Activated CD4-positive, alpha-beta T cell treated with anti-CD3 and anti-CD28 coated beads, Interleukin-10, Interleukin-2, amounts not matched to agents 100 ng/mL and 50 ng/mL, durations not matched to agents 16 hours and 8 hours (primary cell): ENCODE measurements at places on chromosomes 1 and 21.

- DNase-seq = no peak
These were observed 51.7 kb downstream of the ABCA4 start for GRCh38 chr1:94068999-94069918.

DNA sequence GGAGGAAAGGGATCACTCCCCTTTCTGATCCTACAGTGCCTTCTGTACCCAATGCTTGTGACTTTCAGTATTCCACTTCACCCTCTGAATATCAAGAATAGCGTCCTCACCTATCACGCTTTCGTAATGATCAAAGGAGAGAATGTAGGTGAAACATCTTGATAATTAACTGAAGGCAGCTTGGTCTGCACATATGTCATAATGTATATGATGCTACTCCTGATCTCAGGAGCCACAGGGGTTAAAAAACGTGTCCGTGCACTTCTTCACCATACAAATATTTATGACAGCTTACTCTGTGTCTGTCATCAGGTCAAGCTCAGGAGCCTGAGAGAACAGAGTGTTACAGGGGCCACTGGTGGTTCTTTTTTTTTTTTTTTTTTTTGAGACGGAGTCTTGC lies 1.2 kb upstream of the PIK3C2B start:
- no peak for DNase-seq

- peak; percentile 88 for DNase-seq
These were observed 1.2 kb upstream of the DENND1B start for GRCh38 chr1:197776351-197777105.

DNA sequence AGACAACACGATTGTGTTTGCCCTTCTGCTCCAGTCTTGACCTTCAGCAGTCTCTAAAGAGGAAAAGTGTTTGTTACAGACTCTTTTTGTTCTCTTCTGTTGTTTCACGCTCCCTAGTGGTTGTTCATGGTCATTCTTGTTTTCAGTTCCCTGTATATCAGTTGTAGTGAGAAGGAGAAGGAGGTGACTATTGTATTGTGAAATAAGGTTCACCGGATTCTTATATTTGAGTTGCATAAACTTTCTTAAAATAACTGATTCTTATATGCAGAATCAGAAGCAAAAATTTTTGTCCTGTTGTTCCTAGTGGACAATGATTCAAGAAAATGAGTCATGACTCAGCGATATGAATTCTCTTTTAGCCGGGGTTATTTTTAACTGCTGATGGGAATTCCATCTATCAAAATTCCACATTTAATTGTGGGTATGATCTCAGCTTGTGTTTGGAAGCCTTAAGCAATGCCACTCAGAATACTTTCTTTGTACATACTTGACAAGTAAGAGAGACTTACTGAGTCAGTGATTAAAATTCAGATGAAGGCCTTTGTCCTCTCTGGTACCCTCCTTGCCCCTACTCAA lies 152.2 kb downstream of the CLEC20A start:
- no peak for DNase-seq

DNA sequence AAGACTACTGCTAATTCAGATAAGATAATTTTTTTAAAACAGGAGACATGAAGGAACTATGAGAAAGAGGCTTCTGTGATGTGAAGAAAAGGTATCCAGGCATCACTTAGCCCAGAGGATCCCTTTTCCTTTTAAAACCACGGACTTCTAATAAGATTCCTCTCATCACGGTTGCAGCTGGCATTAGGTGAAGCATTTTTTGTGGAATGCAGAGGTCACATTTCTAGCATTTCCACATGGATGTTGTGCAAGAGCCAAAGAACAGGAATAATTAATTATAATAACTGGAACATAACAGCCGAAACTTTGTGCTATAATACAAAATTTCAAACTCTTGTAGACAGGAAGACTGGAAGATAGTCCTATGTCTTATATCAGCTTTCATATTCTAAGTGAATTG lies 27.6 kb downstream of the CYP2J2 start:
- DNase-seq = no peak

- no peak for DNase-seq
These were observed 6.2 kb upstream of the EXTL1 start for GRCh38 chr1:26015358-26015757.

DNA sequence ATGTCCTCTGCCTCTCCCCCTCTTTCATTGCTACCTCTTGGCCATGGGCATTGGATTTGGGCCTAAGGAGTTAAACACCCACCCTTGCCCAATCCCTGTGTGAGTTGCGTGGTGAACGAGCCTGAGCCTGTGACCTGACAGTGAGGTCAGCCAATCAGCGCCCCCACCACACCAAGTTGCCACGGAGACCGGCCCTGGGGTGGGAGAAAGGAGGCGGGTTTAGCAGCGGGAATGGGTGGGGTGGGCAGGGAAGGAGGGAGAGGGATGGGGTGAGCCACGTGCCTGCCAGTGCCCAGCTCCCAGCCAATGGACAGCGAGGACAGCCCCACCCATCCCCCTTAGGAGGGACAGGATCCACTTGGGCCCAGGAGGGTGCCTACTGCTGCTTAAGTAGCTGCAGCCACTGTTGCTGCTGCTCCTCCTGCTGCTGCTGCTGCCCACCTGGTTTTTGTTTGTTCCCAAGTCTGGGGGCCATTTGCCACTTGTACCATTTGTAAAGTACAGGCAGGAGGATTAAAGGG lies 9.5 kb downstream of the ZBTB7B start:
- DNase-seq = peak; percentile 76

DNA sequence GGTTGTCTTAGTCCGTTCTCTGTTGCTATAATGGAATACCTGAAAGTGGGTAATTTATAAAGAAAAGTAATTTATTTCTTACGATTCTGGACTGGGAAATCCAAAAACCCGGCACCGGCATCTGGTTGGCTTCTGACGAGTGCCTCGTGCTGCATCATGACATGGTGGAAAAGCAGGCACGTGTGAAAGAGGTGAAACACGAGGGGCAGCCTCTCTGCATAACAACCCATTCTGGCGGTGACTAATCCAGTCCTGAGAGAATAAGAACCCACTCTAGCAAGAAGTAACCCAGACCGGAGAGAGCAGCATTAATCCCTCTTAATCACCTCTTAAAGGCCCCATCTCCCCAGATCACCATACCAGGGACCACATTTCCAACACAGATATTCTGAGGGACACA lies 2.7 kb upstream of the EDEM3 start:
- no peak for DNase-seq

GRCh38 chr21:31235671-31236450 lies 108.2 kb downstream of the TIAM1 start:
- peak; percentile 3 for DNase-seq

GRCh38 chr1:37673920-37674319 lies 18.4 kb upstream of the CDCA8 start:
- no peak for DNase-seq

DNA sequence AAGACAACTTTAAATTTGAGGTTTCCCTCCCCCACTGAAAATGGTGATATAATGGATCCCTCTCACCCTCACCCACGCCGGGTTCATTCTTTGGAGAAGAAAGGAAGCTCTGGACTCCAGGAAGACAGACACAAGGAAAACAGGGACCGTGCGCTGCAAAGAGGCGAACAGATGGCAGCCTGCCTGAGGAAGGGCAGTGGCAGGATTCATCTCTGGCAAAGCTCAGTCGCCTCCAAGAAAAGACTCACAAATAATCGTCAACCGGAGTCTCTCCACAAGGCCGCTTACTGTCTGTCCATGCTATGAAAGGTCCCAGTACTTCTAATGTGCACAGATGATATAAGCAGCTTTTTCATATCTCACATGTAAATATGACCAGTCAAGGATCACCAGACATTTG lies 110.3 kb downstream of the TIAM1 start:
- no peak for DNase-seq

DNA sequence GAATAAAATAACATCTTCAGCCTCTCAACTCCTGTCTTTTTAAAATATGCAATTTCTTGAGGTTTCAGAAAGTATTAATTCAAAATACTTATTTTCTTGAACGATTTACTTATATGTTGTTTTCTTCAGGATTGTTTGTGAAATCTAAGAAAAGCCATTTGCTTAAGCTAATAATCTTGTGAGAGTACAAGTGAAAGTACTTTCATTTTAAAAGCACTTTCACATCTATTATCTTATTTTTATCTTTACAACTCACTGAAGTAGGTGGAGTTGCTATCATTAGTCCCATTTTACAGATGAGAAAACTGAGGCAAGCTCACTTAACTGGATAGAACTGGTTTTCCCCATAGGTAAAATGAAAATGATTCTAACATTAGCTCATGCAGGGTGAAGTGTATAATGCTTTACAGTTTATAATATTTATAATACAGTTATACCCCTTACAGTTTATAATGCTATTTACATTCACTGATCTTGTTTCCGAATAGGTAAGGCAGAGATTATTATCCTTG lies 4.7 kb upstream of the PLPP3 start:
- DNase-seq = no peak

DNA sequence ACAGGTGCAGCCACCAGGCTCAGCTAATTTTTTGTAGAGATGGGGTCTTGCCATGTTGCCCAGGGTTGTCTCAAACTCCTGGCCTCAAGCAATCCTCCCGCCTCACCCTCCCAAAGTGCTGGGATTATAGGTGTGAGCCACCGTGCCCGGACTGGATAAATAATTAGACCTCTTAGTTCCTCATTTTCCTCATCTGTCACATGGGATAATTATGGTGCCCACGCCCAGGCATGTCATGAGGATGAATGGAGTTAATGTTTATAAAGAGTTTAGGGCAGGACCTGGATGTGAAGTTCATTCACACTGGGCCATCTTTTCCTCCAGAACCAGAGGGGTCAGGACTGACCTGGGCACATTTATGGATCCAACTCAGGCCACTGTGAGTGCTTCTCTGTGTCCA lies 23.7 kb downstream of the PADI3 start:
- DNase-seq = no peak

GRCh38 chr1:116699605-116700004 lies 32.1 kb upstream of the IGSF3 start:
- no peak for DNase-seq

DNA sequence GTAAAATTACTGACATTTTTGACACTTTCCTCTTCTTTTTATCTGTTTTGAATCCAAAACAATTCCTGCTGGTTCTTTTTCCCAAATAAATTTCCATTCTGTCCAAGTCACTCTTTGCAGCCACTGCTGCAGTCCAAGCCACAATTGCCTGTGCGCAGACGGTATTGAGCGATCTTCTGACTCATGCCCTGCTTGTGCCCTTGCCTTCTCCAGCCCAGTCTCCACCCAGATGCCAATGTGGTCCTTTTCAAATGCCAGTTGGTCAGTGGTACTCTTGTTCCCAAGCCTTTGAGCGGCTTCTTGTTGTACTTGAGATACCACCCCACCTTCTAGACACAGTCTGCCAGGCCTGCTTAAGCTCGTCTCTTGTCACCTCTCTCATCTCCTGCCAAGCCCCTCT lies 78.9 kb downstream of the CAMTA1 start:
- DNase-seq = no peak

DNA sequence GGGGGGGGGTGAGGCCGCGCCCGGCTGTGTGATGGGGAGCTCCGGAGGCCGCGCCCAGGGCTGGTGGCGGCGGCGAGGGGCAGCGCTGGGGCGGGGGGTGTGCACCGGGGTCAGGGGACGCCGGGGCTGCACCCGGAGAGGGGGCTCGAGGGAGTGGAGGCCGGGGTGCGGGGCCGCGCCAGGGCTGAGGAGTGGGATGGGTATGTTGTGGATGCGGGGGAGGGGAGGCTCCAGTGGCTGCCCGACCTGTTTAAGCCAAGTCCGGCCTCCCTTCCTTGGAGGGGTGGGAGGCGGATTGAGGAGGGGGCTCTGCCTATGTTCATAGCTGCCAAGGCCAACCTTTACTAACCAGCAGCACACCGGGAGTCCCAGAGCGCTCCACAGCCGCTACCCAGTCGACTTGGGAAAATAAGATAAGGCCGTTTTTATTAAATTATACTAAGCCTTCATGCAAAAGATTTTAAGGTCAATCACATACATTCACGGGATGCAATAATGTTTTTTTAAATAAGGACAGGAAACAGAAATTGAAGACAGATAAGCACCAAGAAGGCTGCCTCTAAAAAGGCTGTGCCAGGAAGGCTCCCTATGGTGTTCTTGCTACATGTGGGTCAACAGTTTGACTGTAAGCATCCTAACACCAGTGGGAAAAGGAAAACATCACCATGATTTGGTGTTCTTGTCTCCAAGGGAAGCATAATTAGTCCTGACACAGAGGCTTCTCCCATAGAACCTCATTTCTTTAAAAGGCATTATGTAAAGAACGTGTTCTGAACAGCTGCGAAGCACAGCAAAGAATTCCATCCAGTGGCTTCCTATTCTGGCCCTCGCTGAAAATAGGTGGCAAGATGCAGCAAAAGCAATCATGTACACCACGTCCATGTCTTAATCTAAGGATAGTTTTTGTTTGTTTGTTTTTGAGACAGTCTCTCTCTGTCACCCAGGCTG lies 626 bp upstream of the HLCS start:
- DNase-seq = no peak

- DNase-seq = no peak
These were observed 13.0 kb downstream of the TRAF5 start for GRCh38 chr1:211339631-211340041.

DNA sequence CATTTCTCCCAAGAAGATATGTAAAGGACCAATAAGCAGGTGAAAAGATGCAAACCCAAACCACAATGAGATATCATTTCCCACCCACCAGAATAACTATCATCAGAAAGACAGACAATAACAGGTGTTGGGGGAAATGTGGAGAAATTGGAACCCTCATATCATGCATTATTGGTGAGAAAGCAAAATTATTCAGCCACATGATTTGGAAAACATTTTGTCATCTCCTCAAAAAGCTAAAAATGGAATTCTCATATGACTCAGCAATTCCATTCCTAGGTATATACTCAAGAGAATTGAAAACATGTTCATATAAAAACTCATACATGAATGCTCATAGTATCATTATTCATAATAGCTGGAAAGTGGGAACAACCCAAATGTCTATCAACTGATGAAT lies 25.1 kb upstream of the RNF186 start:
- DNase-seq = peak; percentile 19

GRCh38 chr1:35565742-35566133 lies 7.4 kb upstream of the TFAP2E start:
- DNase-seq = no peak

DNA sequence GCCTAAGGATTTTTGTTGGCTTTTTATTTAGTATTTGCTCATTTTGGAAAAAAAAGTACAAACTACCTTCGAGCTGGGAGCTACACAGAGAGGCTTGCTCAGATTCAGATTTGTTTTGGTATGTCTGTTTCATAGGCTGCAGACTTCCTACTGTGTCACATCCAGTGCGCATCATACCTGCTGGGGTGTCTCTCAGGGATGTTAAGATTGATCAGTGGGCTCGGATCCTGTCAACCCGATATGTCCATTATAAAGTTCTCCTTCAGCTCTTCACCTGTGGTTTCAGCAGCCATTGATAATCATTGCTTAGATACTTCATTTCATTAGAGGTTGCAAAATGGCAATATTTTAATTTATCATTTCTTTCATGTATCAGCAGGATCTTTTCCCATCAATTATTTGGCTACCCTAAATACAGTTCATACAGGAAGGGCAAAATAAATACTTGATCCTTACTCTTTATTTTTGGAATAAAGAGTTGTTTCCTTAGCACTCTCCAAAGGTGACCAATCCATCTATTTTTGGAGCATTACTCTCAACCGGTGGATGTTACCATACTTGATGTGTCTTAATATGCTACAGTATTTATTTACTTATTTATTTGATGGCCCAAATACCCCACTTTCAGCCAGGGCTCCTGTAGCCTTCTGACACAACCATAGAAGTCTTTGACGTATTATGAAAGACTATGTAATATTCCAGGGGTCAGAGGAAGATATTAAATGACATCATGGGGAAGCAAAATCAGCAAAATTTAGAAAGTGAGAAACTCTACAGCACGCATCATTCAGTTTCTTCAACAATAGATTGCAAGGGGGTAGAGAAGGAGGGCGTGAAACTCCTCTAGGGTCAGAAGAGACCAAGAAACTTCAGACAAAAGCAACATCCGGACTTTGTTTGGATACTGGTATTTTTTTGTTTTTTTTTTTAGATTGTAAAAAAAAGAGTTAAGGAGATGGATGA lies 55.3 kb upstream of the HNRNPU start:
- DNase-seq = no peak
